ENCODE measurements at places on chromosomes 4 and X.

GRCh38 chr4:88333741-88334405, 44.8 kb upstream of the HERC6 start:
- no peak for DNase-seq

- no peak for DNase-seq
Measured at GRCh38 chr4:137661693-137662092, 129.4 kb upstream of the PCDH18 start.

- no peak for DNase-seq
Measured at GRCh38 chrX:133653358-133653757, 238.1 kb upstream of the GPC4 start.

GRCh38 chr4:97394653-97395052, 748.6 kb downstream of the STPG2 start:
- DNase-seq = peak; percentile 28

- DNase-seq = no peak
Measured at GRCh38 chr4:40811956-40812355, 62.2 kb downstream of the NSUN7 start.

DNA sequence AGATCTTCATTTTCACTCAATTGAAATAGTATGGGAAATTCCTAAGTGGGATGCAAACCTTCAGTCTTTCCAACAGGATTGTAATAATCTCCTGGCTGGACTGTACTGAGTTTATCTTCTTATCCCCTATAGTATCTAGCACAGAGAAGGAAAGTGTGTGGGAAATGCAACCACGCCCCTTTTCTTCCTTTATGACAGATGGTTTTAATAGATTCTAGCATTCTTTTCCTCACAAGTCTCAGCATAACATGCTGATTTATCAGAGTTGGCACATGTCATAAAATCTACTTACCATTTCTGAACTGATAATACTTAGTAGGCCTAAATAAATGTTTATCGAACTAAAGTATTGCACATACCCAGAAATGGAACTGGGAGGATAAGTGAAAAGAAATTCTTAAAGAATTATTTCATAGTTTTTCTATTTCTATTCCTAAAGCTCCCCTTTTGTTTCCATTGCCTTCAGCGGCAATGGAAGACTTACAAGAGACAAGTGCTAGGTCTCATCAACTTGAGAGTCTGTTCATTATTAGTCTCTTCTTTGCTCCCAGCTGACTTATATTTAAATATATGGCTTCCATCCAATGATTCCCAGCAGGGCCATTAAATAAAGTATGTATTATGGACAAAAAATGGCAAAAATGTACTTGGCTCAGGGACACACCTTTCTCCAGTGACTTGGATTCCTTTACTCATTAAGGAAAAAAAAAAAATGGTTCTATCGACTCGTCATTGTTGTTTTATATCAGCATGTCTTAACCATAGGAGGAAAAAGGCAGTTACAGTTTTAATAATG, 484.5 kb downstream of the IL1RAPL1 start:
- no peak for DNase-seq

DNA sequence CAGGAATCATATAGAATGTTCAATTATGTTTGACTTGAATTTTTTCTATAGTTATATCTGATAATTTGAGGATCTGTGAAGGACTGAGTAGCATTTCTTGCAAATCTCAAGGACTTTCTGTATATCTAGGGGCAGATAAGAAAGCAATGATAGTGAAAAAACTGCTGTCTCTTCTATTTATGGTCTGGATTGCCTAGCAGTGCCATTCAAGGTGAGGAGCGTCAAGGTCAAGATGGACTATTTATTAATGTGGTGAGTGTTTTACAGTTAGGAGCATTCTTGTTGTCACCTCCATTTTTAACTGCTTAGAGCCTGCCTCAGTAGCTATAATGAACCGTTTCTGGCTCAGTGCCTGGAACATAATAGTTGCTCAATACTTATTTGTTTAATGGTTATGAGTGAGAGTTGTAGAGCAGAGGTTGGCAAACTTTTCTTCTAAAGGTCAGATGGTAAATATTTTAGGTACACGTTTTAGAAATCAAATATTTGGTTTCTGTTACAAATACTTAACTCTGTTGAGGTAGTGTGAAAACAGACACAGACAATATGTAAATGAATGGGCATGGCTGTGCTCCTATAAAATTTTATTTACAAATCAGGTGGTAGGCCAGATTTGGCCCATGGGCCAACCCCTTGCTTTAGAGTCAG, 523.2 kb upstream of the IGFBP7 start:
- no peak for DNase-seq

DNA sequence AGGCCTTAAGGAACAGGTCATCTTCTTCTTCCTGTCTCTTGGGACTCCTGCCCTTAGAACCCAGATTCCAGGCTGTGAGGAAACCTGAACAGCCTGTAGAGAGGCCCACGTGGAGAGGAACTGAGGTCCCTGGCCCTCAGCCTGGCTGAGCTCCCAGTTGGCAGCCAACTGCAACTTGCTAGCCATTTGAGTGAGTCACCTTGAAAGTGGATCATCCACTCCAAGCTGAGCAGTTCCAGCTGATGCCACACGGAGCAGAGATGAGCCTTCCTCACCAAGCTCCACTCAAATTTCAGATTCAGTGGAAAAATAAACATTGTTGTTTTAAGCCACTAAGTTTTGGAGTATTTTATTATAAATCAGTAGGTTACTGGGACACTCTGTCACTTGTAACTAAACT, 392.5 kb downstream of the BCOR start:
- peak; percentile 55 for DNase-seq

DNA sequence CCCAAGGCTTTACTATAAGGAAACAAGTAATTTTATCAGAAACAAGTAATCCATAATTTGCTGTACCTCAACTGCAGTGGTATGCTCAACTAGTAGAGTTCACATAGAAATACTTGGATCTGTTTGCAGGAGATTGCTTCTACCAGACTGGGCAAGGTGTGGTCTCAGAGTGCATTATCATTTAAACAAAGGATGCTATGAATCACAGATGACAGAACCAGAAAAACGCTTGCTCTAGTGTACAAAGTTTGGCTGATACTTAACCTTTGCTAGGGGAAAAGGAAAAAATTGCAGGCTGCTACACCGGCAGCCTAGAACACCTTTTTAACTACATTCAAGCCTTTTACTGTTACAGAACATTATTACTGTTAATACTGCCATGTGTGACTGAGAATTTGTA, 97.1 kb downstream of the ENOX2 start:
- DNase-seq = peak; percentile 11

All from RWPE1 (cell line).